ENCODE measurements at places on chromosomes 13 and 19.

- DNase-seq = no peak
These were observed 228.5 kb downstream of the ZIC5 start for GRCh38 chr13:99743094-99743493.

DNA sequence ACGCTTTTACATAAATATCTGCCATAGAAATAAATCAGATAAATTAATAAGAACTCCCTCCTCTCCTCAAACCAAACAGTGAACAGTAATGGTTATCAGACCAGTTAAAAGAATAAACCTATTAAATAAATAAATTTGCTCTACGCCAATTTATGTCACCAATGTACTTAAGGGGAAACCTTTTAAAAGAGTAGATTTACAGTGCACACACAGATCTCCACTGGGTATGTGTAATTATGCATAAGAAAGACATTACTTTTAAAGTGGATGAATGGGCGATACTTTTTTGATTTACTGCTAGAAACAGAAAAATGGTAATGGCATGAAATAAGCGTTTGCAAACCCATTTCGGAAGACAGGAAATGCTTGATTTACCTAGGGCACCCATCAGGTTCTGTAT lies 34.9 kb upstream of the C19orf12 start:
- DNase-seq = no peak

DNA sequence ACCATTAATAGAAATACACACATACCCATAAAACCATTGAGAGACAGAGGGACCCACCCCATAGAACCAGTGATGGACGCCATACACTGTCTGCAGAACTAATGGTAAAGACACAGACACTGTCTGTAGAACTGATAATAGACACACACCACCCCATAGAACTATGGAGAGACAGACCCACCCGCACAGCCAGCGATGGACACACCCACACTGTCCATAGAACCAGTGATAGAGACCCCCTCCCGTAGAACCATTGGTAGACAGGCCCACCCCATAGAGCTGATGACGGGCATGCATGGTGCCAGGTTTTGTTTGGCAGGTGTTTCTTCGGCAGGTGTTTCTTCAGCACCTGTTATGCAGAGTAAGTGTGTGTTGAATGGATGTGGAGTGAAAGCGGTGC lies 88.3 kb upstream of the TEX29 start:
- DNase-seq = no peak

GRCh38 chr19:51407511-51408131 lies 9.8 kb downstream of the SIGLEC10 start:
- peak; percentile 44 for DNase-seq

GRCh38 chr19:17402982-17403855 lies 2.2 kb downstream of the BST2 start:
- DNase-seq = peak; percentile 67
